ENCODE measurements at places on chromosomes 7 and 10.

DNA sequence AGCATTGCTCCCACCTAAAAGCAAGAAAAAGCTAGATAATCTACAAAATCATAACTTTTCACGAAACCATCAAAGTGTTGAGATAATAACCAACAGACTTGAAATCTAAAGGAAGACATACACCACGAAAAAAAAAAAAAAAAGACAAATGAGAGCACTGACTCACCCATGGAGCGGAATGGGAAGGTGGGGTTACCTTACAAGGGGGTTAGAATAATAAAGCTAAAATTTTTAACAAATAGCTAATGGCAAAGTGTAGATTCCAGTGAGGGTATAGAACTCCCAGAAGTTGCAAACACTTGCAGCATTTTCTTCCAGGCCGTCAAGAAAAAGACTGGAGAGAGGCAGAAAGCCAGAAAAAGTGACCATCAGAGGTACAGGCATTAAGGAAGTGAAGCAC lies 27.2 kb downstream of the IPMK start:
- peaks cover 8% of the 10 kb centered on the region for H3K4me1 ChIP-seq
- no peak for DNase-seq
- no peaks in the 10 kb centered on the region for H3K27me3 ChIP-seq
- H3K27ac ChIP-seq, result peak overlapping the region; percentile 82
- H3K4me3 ChIP-seq, result no peak overlapping the region

- peak; percentile 62 for DNase-seq
- no peak overlapping the region for H3K4me3 ChIP-seq
- H3K27me3 ChIP-seq, result no peaks in the 10 kb centered on the region
Measured at GRCh38 chr7:93092757-93093370, 24.9 kb downstream of the SAMD9 start.

DNA sequence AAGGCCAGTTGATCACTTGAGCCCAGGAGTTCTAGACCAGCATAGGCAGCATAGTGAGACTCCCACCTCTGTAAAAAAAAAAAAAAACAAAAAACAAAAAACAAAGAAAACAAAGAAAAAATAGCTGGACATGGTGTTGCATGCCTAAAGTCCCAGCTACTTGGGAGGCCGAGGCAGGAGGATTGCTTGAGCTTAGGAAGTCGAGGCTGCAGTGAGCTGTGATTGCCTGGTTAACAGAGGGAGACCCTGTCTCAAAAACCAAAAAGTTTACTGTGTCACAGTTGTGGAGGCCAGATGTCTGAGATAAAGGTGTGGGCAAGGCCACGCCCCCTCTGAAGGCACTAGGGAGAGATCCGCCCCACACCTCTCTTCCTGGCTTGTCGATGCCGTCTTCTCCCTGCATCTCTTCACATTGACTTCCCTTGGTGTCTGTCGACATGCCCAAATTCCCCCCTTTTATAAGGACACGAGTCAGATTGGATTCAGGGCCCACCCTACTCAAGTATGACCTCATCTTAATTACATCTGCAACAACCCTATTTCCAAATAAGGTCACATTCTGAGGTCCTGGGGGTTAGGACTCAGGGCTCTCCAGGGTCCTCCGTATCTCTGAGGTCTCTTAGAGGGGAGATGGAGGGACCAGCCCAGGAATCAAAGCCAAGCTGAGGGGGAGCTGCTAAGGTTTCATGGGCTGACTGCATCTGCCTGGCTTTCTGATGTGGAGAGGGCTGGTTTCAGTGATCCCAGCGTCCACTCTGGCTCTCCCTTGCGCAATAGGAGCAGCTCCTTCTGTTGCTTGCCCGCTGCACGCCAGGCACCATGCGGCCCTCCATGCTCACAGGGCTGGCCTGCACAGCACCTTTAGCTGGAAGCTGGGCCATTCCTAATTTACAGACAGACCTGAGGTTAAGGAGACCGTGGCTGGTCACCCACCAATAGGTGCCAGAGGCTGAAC lies 23.1 kb downstream of the AGAP3 start:
- no peaks in the 10 kb centered on the region for H3K27me3 ChIP-seq
- H3K36me3 ChIP-seq, result peaks cover 3% of the 10 kb centered on the region
- peaks cover 36% of the 10 kb centered on the region for H3K4me1 ChIP-seq
- H3K27ac ChIP-seq, result no peak overlapping the region
- H3K4me3 ChIP-seq, result no peak overlapping the region
- peak; percentile 74 for DNase-seq

DNA sequence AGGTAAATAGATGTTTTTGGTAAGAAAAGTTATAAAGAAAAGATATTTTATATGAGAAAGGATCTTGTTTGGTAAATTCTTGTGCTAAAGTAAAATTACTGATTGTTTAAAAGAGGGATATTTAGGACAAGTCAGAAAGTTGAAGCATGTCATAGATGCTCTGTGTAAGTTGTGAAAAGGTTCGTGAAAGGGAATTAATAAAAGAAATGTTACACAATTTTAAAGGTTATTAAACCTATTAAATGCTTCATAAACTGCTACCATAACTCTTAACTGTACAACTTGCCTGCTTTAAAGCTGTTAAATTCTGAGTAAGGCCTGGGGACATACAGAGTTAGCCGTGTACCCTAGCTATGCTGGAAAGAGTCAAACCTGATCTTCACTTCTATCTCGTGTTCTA lies 634.1 kb downstream of the ACTR3B start:
- no peak overlapping the region for H3K4me3 ChIP-seq
- H3K36me3 ChIP-seq, result no peaks in the 10 kb centered on the region
- no peaks in the 10 kb centered on the region for H3K27me3 ChIP-seq
- no peak for DNase-seq
- H3K4me1 ChIP-seq, result no peaks in the 10 kb centered on the region
- no peak overlapping the region for H3K27ac ChIP-seq

DNA sequence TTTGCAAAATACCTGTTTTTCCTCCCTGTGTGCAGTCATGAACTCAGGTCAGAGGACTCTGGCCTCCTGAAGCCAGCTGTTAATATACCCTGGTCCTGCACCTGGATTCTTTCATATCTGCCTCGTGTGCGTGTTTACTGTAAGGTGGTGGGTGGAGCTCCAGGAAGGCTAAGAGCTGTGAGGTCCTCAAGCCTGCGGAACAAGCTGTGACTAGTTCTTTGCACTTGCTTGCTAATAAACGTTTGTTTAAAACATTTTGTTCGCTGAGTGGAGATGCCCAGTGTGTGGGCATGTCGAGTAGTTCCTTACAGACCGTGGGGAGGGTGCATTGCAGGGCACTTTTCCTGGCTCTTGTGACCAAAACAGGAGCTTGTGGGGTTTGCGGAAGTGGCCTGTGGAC lies 139.0 kb downstream of the DOCK1 start:
- H3K4me1 ChIP-seq, result peaks cover 3% of the 10 kb centered on the region
- no peaks in the 10 kb centered on the region for H3K27me3 ChIP-seq
- H3K4me3 ChIP-seq, result no peak overlapping the region
- peaks cover 43% of the 10 kb centered on the region for H3K36me3 ChIP-seq
- H3K27ac ChIP-seq, result no peak overlapping the region

GRCh38 chr7:80647436-80647835 lies 9.0 kb downstream of the CD36 start:
- H3K4me3 ChIP-seq, result no peak overlapping the region
- no peaks in the 10 kb centered on the region for H3K36me3 ChIP-seq
- no peak for DNase-seq
- no peaks in the 10 kb centered on the region for H3K27me3 ChIP-seq

DNA sequence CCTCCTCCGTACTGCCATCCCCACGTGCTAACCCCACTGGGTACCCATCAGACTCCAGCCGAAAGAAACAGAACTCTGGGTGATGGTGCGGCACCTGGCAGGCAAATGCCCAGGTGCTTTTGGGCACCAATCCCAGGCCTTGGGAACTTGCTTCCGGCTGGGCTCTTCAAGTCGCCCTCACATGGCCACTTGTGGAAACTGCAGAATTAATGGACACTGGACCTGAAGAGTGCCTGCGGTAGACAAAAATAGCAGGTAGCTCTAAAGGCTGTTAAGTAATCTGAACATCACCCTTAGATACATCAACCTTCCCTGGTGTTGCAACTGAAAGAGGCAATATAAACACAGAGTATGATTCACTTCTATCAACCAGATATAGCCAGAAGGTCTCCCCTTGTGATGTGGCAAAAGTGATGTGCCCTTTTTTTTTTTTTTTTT lies 644.4 kb downstream of the GRM8 start:
- no peaks in the 10 kb centered on the region for H3K4me1 ChIP-seq
- no peak overlapping the region for H3K4me3 ChIP-seq

- peaks cover 54% of the 10 kb centered on the region for H3K36me3 ChIP-seq
- peaks cover 9% of the 10 kb centered on the region for H3K4me1 ChIP-seq
- no peak for DNase-seq
- no peak overlapping the region for H3K27ac ChIP-seq
- no peak overlapping the region for H3K4me3 ChIP-seq
Measured at GRCh38 chr10:35559416-35559815, 45.7 kb upstream of the GJD4 start.

- DNase-seq, result no peak
- no peaks in the 10 kb centered on the region for H3K4me1 ChIP-seq
- no peak overlapping the region for H3K4me3 ChIP-seq
- no peaks in the 10 kb centered on the region for H3K36me3 ChIP-seq
Measured at GRCh38 chr10:32253821-32254220, 93.1 kb downstream of the EPC1 start.

GRCh38 chr7:67823345-67823744 lies 826.7 kb downstream of the TYW1 start:
- no peaks in the 10 kb centered on the region for H3K27me3 ChIP-seq
- H3K4me3 ChIP-seq, result no peak overlapping the region
- H3K27ac ChIP-seq, result no peak overlapping the region
- no peak for DNase-seq

DNA sequence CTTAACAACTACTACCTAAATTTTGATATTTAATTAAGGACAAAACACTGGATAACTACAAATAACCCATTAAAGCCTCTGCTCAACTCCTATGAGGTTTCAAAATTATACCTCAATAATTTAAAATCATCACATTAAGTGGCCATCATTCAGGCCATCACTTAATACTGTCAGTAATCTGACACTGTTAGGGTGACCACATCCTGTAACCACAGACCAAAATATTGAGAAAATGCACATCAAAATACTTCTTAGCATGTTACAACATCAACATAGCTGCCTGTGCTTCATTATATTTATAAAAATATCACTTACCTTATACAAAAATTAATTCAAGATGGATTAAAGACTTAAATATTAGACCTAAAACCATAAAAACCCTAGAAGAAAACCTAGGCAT lies 23.3 kb downstream of the SEM1 start:
- H3K27ac ChIP-seq, result no peak overlapping the region
- H3K4me3 ChIP-seq, result no peak overlapping the region
- peaks cover 31% of the 10 kb centered on the region for H3K36me3 ChIP-seq
- DNase-seq, result no peak
- no peaks in the 10 kb centered on the region for H3K4me1 ChIP-seq

GRCh38 chr7:20021066-20021465 lies 196.1 kb downstream of the MACC1 start:
- no peak overlapping the region for H3K27ac ChIP-seq
- H3K4me1 ChIP-seq, result no peaks in the 10 kb centered on the region
- no peak overlapping the region for H3K4me3 ChIP-seq
- no peaks in the 10 kb centered on the region for H3K27me3 ChIP-seq
- no peak for DNase-seq
- no peaks in the 10 kb centered on the region for H3K36me3 ChIP-seq

- DNase-seq, result peak; percentile 69
- H3K4me1 ChIP-seq, result no peaks in the 10 kb centered on the region
- H3K36me3 ChIP-seq, result no peaks in the 10 kb centered on the region
Measured at GRCh38 chr7:106110885-106111654, 1.0 kb downstream of the SYPL1 start.

DNA sequence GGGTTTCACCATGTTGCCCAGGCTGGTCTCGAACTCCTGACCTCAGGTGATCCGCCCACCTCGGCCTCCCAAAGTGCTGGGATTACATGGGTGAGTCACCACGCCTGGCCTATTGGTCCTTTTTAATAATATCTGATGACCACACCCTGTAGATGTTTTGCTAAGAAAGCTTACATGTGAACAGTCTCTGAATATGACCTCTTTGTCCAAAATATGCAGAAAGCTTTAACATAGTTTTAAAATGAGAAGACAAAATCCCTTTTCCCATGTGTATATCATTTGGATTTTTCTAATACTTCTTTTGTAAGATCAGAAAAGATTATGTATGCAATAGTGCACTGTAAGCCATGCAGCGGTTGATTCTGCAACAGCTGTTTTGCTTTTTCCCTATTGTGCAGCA lies 38.5 kb downstream of the MCU start:
- no peaks in the 10 kb centered on the region for H3K27me3 ChIP-seq
- H3K27ac ChIP-seq, result no peak overlapping the region
- no peaks in the 10 kb centered on the region for H3K36me3 ChIP-seq

- H3K4me3 ChIP-seq, result no peak overlapping the region
- no peaks in the 10 kb centered on the region for H3K36me3 ChIP-seq
- DNase-seq, result no peak
- H3K4me1 ChIP-seq, result no peaks in the 10 kb centered on the region
- H3K27me3 ChIP-seq, result no peaks in the 10 kb centered on the region
Measured at GRCh38 chr10:60479305-60480020, 89.8 kb upstream of the ANK3 start.

GRCh38 chr10:4059471-4060138 lies 274.6 kb upstream of the KLF6 start:
- H3K36me3 ChIP-seq, result no peaks in the 10 kb centered on the region
- no peak overlapping the region for H3K4me3 ChIP-seq
- no peak for DNase-seq
- no peak overlapping the region for H3K27ac ChIP-seq
- H3K4me1 ChIP-seq, result no peaks in the 10 kb centered on the region

DNA sequence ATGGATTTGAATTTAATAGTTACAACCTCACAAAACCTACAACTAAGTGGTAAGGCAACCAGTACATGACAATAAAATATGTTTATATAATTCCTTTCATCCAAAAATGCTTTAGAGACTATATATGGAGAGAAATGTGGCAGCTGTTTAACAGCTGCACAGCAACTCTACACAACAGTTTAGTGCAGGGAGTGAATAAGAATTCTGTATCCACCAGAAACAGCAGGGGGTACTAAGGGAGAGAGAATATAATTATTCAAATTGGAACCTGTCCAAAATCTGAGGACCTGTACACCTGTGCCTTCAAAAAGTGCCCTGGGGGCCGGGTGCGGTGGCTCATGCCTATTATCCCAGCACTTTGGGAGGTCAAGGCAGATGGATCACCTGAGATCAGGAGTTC lies 49.6 kb downstream of the POLL start:
- no peaks in the 10 kb centered on the region for H3K4me1 ChIP-seq
- peaks cover 47% of the 10 kb centered on the region for H3K36me3 ChIP-seq
- H3K27ac ChIP-seq, result no peak overlapping the region
- H3K27me3 ChIP-seq, result no peaks in the 10 kb centered on the region
- H3K4me3 ChIP-seq, result no peak overlapping the region

- H3K36me3 ChIP-seq, result no peaks in the 10 kb centered on the region
- H3K4me3 ChIP-seq, result no peak overlapping the region
- no peak for DNase-seq
- no peaks in the 10 kb centered on the region for H3K27me3 ChIP-seq
- no peaks in the 10 kb centered on the region for H3K4me1 ChIP-seq
- no peak overlapping the region for H3K27ac ChIP-seq
Measured at GRCh38 chr7:154178895-154179294, 126.7 kb downstream of the DPP6 start.

- no peak overlapping the region for H3K4me3 ChIP-seq
- no peaks in the 10 kb centered on the region for H3K27me3 ChIP-seq
- H3K27ac ChIP-seq, result peak overlapping the region; percentile 99
- no peaks in the 10 kb centered on the region for H3K36me3 ChIP-seq
- peaks cover 13% of the 10 kb centered on the region for H3K4me1 ChIP-seq
Measured at GRCh38 chr10:33133557-33133956, 175.5 kb upstream of the ITGB1 start.
